ENCODE measurements at places on chromosomes 7 and 10. TPM values are rescaled to one million over a fixed set of nuclear protein-coding genes. Genes with fewer than 3 reads are reported as not detected.

The WEE2 gene
- total RNA-seq = not detected

The CCDC6 gene
- total RNA-seq = 13.2 TPM

The MOGAT3 gene
- total RNA-seq = not detected

The MIOS gene
- 11.9 TPM for total RNA-seq

The PIK3AP1 gene
- total RNA-seq = under 0.01 TPM

The VPS41 gene
- 57.7 TPM for total RNA-seq

The UPK3BL2 gene
- total RNA-seq = 2.2 TPM

The SPDYE2B gene
- 0.12 TPM for total RNA-seq

The DNAAF5 gene
- 9.8 TPM for total RNA-seq

The PAOX gene
- total RNA-seq = 5.3 TPM

The COA1 gene
- 18.4 TPM for total RNA-seq

The GPR26 gene
- not detected for total RNA-seq

The TMEM229A gene
- 0.23 TPM for total RNA-seq

The GPR141 gene
- 0.70 TPM for total RNA-seq

The SPDYE1 gene
- total RNA-seq = not detected

The TSPAN13 gene
- total RNA-seq = 30.8 TPM

The ZNF479 gene
- not detected for total RNA-seq

The BTBD16 gene
- not detected for total RNA-seq

Data from smooth muscle cell of the coronary artery (primary cell).